ENCODE measurements at places on chromosomes 12 and 14. TPM values are rescaled to one million over a fixed set of nuclear protein-coding genes. Genes with fewer than 3 reads are reported as not detected.

DNA sequence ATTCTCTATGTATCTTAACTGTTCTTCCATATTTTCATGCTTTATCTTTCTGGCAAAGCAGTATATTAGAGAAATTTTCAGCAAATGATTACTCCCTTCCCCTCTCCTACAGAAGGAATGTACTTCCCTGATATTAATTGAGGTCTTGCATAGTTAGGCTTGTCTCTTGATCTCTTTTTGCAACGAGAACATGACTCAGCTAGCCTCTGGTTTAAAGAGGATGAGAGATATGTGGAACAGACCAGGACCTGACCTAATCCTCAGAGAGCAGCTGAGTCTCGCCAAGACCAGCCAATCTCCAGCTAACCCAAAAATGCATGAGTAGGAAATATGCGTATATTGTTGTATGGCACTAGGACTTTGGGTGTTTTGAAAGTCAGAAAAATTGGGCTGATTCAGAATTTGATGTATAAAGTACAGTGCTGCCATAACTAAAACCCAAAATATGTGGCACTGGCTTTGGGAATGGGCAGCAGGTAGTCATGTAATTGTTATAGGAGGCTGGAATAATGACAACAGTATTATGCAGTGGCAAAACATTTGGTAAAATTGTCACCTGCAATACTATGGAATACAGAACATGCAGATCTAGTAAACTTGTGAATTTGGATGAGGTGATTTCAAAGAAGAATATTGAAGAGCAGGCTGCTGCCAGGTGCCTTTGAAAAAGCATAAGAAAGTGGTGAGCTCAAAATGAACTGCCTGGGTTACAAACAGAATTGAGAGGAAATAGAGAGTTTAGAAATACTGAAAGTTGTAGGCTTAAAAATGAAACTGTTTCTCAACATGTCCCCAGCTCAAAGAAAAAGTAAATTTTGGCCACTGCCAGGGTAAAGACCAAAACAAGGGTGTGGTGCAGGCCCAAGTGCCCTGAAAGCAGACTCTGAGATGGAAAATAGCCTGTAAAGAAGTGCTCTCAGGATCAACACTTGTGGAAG lies 9.3 kb upstream of the USP15 start:
- no peak for DNase-seq

- peak; percentile 65 for DNase-seq
Measured at GRCh38 chr12:105843986-105844760, 294.6 kb downstream of the NUAK1 start.

DNA sequence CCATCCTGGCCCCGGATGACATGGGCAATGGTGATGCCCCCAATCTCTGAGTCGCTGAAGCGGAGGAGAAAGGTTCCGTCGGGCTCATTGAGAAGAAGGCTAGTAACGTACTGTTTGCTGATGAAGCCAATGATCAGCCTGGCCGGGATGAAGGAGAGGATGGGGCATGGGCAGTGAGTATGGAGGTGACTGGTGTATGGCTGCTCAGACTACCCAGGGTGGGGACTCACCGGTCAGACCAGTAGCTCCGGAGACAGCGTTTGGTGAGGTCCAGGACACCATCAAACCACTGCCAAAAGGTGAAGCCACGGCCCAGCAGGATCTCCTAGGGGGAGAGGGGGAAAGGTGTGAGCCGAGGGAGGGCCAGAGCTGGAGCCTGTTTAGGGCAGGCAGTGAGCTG lies 10.9 kb downstream of the NAB2 start:
- DNase-seq, result no peak

- no peak for DNase-seq
Measured at GRCh38 chr14:58059126-58059525, 92.9 kb downstream of the ARMH4 start.

- no peak for DNase-seq
Measured at GRCh38 chr12:25074113-25074512, 120.8 kb downstream of the DNAI7 start.

GRCh38 chr12:3810540-3810939 lies 57.6 kb upstream of the CRACR2A start:
- DNase-seq, result no peak

DNA sequence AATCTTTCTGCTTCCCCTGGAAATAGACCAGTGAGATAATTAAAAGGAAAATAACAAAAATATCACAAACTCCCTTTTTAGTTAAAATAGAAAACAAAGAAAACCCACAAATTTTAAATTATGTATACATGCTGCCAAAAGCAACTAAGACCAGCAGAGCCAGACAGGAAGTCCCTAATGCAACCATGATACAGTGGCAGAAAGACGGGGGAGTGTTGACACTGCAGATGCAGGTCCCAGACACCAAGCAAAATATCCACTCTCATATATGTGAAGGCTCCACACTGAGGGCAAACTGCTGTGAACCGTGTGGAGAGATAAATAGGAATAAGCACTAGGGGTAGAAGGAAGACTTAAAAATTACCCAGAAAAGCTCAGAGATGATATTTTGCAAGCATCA lies 401.0 kb downstream of the BTG1 start:
- no peak for DNase-seq

The TPCN1 gene
- 28.3 TPM for total RNA-seq

The TAS2R20 gene
- total RNA-seq, result 6.4 TPM

The MRPL51 gene
- total RNA-seq, result 79.6 TPM

The PPP1R13B gene
- 9.9 TPM for total RNA-seq

Data from sigmoid colon (tissue), 7 donors.